NCI-H69 (cell line): ENCODE measurements at places on chromosomes 1 and 21.

GRCh38 chr21:26457817-26458216 is 115.3 kb downstream of the CYYR1 start:
- DNase-seq: no peak

DNA sequence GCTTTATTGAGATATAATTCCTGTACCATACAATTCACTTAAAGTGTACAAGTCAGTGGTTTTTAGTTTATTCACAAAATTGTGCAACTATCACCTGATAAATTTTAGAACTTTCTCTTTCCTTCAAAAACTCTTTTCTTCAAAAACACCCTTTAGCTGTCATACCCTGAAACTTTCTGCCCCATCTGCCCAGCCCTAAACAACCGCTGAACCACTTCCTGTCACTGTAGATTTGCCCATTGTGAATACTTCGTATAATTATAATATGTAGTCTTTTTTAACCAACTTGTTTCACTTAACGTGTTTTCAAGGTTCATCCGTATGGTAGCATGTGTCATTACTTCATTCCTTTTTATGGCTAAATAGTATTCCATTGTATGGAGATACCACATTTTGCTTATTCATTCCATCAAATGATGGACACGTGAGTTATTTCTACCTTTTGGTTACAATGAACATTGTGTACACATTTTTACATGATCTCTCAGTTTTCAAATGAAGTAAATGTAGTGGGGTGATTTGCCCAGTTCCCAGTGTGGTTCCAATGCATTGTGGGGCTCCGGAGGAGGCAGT is 37.9 kb downstream of the WNT4 start:
- no peak for DNase-seq

DNA sequence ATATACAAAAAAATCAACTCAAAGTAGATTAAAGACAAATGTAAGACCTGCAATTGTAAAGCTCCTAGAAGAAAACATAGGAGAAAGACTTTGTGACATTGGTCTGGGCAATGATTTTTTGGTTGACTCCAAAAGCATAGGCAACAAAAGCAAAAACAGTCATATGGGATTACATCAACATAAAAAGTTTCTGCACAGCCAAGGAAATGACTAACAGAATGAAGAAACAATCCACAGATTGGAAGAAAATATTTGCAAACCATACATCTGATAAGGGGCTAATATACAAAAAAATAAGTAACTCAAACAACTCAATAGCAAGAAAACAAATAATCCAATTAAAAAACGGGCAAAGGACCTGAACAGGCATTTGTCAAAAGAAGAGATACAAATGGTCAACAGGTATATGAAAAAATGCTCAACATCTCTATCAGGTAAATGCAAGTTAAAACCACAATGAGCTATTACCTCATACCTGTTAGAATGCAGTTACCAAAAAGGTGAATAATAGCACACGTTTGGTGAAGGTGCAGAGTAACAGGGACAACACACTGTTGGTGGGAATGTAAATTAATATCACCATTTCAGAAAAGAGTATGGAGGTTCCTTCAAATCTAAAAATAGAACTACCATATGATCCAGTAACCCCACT is 173.7 kb upstream of the COA6 start:
- no peak for DNase-seq

DNA sequence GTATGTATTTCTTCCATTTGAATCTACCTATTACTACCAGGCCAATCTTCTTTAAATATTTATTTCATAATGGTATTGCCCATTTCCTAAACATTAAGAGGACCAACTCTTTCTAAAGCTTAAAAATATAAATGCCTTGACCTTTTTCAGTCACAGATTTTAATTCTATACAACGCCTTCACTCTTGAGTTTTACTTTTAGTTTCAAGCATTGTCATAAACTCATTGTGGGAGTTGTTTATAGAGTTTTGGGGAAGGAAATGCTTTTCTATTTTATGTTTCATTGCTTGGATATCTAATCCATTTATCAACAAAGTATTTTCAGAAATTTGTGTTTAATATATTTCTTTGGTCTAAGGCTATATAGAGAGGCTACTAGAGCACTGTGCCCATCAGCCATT is 155.8 kb downstream of the DPYD start:
- DNase-seq: no peak

DNA sequence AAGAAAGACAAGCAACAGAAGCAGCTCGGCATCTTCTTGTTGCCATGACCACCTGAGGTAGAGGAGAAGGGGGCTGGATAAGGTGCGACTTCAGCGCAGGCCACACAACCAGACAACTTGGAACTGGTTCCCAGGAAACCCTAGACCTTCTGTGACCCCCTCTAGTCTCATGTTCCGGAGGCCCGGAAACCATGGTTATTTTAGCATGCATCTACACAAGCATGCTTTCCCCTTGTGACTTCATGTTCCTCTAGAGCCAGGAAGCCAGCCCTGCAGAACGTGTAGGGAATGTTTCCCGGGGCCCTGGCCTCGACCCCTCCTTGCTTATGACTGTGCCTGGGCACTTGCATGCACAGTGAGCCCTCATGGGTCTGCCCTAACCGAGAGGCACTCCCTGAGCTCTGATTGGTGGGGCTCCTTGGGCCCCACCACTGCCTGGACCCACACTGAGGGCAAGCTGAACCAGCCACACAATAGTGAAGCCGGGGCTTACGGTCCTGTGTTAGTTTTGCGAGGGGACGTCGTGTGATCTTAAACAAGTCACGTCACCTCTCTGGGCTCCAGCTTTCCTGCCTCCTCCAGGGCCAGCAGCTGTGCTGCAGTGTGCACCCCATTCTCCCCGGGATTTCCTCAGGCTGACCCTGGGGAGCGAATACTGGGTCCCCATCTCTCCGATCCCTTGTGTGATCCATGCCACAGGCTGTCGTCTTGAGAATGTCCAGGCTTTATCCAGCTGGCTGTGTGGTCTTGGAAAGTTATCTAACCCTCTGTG is 12.0 kb upstream of the MX2 start:
- no peak for DNase-seq

DNA sequence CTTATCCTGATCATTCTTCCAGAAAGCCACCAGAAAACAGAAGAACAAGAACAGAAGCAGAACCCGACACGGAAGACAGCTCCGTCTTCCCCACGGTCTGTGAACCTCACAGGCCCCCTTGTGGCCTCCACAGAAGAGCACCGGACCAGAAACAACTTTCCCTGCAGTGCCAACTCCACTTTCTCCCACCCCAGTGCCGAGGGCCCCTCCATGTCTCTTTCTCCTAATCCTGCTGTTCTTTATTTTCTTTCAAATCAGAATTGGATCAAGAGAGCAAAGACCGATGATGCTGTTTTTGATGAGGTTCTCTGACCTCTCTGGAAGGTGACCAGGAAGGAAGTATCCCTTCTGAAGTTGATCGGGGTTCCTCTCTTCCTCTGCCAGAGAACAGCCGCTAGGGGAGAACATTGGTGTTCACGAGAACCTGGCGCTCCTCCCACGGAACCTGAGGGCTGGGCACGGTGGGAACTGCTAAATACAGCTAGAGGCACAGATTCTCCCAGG is 58.9 kb upstream of the CTTNBP2NL start:
- peak; percentile 51 for DNase-seq

GRCh38 chr1:220274251-220274855 is 2.1 kb upstream of the RAB3GAP2 start:
- DNase-seq: peak; percentile 39

- DNase-seq: no peak
Observed at GRCh38 chr1:196701144-196701543, 49.3 kb downstream of the CFH start.

GRCh38 chr1:162141281-162142054 is 72.0 kb downstream of the NOS1AP start:
- no peak for DNase-seq

- DNase-seq: no peak
Observed at GRCh38 chr1:240811256-240811655, 199.3 kb upstream of the GREM2 start.

DNA sequence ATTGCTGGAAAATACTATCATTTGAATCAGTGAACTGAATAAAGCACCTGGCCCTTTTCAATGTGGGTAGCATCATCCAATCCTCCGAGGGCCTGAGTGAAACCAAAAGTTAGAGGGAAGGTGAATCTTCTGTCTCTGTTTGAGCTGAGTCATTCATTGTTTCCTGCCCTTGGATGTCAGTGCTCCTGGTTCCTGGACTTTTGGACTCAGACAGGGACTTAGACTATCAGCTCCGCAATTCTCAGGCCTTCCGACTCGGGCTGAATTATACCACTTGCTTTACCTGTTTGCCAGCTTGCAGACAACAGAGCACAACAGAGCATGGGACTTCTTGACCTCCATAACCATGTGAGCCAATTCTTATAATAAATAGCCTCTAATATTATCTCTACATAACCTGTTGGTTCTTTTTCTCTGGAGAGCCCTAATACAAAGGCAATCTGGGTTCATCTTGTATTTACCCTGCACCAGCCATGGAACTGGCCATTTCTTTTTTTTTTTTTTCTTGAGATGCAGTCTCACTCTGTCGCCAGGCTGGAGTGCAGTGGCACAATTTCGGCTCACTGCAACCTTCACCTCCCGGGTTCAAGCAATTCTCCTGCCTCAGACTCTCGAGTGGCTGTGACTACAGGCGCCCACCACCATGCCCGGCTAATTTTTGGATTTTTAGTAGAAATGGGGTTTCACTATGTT is 19.2 kb upstream of the VASH2 start:
- no peak for DNase-seq

- DNase-seq: no peak
Observed at GRCh38 chr1:58608945-58609344, 31.9 kb upstream of the TACSTD2 start.

DNA sequence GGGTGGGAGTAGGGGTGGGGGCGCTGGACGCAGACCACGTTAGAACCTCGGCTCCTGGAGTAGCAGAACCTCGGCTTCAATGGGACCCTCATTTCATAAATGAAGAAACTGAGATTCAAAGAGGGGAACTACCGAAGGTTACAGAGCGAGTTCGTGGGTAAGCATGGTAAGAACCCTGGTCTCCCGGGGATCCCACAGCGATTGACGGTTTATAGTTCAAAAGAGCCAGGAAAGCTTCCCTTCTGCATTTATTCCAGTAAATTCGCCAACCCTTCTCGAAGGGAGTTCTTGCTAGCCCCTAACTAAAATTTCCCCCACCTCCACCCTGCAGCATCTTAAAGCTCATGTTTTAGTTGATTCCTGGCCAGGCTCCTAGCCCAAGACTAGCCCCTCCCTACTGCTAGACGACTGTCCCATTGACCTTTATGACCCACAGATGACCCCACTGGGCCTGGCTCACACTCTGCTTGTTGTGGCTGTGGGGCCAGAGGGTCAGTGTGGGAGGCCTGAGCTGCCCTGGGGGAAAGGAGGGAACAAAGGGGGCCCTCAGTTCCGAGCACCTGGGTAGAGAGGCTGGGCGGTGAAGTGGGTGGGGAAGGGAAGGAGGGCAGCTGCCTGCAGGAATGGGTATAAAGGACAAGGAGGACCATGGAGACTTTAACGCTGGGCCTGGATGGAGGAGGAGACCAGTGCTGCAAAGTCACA is 558 bp upstream of the KIF21B start:
- DNase-seq: no peak

DNA sequence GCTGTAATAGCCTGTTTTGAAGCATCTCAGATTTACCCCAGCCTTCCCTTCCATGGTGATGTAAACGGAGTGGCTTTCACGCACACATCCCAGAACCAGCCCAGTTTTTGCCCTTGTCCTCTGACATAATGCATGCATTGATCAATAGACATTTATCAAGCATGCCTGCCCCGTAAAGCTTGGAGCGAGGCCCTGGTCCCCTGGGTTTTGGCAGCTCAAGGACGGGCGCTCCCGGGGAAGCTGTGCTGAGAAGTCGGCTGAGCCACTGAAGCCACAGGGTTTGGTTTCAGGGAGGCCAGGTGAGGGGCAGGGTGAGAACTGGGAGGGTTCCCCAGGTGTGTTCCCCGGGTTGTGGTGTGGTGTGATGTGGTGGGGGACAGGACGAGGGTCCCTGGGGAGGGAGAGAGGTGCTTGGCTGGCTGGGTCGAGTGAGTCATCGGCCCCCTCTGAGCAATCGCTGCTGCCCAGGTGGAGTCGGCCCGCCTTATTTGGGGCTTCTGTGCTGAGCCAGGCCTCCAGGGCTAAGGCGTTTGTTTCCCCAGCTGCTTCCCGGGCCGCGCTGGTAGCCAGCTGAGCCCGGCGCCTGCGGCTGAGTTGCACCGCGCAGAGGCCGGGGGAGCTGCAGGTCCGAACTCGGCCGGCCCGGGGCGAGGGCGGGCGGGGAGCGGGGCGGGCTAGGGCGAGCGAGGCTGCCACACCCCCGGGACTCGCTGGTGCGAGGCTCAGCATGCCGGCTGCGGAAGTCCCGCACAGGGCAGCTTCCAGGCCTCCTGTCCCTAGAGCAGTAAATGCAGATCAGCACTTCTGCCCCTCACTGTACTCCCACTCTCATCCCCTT is 23.6 kb downstream of the ATP2B4 start:
- peak; percentile 93 for DNase-seq

DNA sequence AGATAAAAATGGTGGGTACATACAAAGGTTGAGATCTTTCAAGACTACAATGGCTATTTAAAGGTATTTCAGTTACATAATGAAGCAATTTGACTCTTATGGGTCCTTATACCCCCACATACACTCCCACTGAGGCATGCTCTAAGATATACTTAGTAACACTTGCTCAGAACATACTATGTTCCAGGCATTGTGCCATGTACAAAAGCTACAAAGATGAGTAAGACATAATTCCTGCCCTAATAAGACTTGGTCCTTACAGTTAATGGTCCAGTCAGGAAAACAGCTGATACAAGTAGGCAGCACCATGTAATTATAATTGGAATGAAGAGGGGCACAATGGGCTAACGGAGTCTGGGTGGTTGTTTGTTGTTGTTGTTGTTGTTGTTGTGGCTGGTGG is 166.7 kb upstream of the BEND5 start:
- DNase-seq: no peak

DNA sequence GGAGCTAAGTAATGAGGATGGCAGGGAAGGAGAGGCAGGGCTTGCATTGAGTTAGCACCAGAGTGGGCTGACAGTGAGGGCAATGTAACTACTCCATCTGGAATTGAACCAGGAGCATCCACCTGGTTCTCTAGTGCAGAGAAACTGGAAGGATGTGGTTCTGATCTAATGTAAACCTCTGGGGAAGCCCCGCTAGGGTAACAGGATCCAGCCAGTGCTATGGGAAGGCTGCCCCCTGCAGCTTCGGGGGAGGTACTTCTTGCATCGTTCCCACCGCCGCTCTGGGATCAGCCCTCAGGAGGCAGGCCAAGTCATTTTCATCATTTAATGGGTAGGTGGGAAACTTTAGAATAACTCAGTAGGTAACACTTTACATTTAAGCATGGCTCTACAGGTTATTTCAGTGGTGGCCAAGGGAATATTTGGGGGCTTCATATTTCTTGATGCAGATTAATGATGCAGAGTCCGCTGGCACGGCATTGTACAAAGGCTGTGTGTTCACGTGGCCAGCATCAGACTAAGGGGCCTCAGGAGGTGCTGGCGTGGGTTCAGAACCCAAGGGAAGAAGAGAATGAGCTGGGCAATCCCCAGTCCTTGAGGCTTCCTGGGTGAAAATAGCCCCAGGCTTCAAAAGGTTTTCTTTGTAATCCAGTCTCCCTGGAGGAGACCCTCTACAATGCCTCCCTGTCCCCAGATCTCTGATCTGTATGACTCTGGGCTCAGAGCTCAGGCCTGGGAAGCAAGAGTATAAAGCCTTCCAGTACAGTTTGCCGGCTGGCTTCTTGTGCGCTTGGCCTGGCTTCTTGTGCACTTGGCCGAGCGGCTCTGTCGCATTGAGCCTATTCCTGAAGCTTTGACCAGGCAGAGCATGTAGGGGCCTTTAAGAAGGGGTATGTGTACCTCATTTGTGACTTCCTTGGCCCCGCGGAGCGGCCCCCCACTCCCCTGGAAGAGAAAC is 26.4 kb upstream of the KAZN start:
- no peak for DNase-seq
